ENCODE measurements at places on chromosomes 3 and 15.

GRCh38 chr15:79849789-79850188 lies 47.0 kb downstream of the MTHFS start:
- DNase-seq: no peak

GRCh38 chr3:63937661-63938651 lies 25.8 kb upstream of the SCAANT1 start:
- no peak for DNase-seq

- no peak for DNase-seq
Observed at GRCh38 chr15:83582381-83582780, 71.5 kb upstream of the ADAMTSL3 start.

DNA sequence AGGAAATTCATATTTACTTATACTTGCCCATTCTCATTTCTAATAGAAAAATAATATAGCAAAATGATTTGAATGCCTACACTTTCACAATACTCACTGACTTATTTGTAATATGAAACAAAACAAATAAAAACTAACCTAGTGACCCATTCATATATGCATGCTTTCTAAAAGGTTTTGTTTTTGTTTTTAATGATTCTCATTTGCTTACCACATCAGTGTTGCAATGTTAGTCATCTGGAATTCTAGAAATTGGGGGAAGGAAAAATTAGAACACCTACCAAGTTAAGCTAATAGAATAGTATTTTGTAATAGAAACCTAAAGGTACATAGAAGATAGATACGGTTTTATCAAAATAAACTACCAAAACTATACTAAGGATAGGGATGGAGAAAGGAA lies 214.1 kb upstream of the CNTN6 start:
- no peak for DNase-seq

DNA sequence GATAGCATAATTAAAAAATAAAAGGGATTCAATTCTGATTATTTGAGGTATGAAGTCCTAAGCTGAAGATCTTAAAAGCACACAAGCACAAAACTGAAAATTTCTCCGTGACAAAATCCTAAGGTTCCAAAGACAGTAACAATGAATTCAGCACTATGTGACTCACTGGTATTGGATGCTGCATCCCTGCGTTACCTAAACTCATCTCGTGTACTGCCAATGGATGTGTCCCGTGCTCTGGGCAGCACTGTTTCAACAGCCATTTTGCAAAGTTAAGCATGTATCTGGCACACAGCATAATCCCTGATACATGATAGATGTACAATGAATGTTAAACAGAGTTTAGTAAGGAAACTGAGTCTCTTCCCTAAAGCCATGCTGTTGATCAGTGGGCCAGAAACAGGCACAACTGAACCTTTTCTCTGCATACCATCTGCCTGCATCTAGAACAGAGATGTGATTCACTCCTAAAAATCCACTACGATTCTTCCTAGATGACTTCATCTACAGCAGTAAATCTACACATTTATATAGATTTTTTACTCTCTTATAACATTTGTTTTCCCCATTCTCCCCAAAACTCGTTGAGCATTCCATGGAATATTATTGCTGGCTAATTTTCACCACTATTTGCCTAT lies 14.3 kb downstream of the SUCLG2 start:
- DNase-seq: no peak

GRCh38 chr3:151750678-151751077 lies 17.0 kb downstream of the AADACL2 start:
- no peak for DNase-seq

- DNase-seq: no peak
Observed at GRCh38 chr3:177459401-177459800, 262.1 kb upstream of the TBL1XR1 start.

DNA sequence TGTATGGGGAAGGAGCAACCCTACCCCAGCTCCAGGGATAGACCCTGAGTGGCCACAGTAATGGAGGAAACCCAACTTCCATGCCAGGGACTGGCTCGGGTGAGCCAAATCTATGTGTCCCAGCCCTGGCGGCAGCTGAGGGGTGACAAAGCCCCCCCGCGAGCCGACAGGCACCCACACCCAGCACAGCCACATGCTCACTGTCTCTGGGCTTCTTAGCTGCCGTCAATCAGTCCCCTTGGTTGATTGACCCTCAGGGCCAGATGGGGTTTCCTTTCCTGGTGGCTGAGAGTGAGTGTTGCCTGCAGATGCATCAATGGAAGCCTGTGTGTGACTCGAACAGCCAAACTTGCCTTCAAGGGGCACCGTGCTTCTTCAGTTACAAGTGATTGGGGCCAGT lies 2.1 kb upstream of the OCA2 start:
- no peak for DNase-seq

DNA sequence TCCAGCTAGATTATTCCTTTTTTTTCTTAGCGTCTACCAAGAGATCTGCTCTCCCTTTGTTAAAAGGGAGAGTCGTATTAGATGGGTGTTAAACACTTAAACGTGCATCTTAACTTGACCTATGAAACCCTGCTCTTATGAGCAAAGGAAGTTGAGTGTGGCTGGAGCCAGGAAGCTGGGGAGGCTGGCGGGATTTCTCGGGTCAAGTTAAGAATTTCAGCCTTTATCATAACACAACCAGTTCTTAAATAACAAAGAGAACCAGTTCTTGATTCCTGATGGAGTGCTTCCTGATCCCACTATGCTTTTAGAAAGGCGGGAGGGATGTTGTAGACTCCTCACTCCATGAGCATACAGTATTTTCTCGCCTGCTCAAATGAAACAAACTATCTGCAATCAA lies 215.1 kb downstream of the ITPR1 start:
- no peak for DNase-seq

- DNase-seq: no peak
Observed at GRCh38 chr3:160140756-160141155, 84.5 kb upstream of the C3orf80 start.

DNA sequence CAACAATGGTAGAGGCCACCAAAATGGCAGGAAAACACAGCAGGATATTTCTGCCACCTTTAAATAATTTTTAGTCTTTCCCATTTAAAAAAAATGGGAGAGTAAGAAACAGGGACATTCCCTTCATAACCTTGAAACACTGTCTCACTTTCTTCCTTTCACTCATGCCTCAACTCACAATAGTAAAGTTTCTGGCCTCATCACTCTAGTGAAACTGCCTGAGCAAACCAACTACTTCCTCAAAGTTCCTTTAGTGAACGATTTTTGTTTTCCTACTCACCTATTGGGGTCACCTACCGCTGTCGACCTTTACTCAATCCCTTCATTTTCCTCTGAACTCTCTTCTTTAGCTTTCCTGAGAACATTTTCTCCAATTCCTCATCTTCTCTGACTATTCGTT lies 33.0 kb downstream of the SHC4 start:
- DNase-seq: no peak

- no peak for DNase-seq
Observed at GRCh38 chr3:168040607-168041208, 55.0 kb downstream of the GOLIM4 start.

DNA sequence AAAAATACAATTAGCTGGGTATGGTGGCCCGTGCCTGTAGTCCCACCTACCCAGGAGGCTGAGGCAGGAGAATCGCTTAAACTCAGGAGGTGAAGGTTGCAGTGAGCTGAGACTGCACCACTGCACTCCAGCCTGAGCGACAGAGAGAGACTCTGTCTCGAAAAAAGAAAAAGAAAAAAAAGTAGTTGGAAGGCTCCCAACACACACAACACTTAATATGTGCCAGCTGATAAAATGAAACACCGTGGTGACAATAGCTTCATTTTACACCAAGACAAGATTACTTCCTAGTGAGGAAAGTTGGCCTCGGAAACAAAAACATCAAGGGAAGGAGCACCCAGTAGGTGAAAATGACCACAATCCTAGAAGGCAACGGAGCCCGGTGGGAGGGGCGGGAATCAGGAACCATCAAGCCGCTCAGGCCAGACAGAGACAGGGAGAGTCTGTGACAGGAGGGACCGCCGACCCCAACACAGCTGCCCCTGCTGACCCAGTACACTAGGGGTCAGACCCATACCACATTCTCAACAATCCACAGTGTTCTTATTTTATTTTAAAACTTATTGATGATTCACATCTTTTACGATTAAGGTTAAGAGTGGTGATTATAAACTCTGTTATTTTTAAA lies 54.5 kb upstream of the OCA2 start:
- no peak for DNase-seq

DNA sequence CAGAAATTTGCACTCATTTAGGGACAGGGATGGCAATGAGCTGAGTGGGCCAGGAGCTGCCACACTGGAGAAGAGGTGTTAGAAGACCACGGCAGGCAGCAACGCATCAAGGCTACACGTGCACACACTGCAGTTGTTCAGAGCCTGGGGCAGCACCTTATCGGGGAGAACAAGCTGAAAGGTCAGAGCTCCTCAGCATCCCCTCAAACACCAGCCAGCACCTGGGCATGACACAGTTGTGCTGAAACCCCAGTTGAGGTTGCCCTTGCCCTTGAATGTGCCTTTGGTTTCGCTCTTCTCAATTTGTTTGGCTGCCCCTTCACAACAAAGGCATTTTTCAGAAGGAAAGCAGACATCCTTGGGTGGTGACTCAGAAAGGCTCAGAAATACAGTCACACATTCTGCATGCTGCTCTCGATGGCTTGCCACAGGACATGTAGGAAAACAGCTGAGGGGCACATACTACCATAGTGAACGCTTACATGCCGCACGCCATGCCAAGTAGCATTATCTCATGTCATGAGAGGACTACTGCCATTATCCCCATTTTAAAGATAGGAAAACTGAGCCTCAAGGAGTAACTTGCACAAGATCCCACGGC lies 57.6 kb downstream of the ST8SIA2 start:
- DNase-seq: no peak

- DNase-seq: no peak
Observed at GRCh38 chr3:42214565-42215283, 51.3 kb downstream of the CCK start.

GRCh38 chr3:115381573-115381912 lies 234.5 kb upstream of the ZBTB20 start:
- no peak for DNase-seq

GRCh38 chr3:101940521-101941317 lies 91.4 kb downstream of the NFKBIZ start:
- no peak for DNase-seq

- DNase-seq: no peak
Observed at GRCh38 chr15:87121336-87121735, 1041.7 kb downstream of the AGBL1 start.

DNA sequence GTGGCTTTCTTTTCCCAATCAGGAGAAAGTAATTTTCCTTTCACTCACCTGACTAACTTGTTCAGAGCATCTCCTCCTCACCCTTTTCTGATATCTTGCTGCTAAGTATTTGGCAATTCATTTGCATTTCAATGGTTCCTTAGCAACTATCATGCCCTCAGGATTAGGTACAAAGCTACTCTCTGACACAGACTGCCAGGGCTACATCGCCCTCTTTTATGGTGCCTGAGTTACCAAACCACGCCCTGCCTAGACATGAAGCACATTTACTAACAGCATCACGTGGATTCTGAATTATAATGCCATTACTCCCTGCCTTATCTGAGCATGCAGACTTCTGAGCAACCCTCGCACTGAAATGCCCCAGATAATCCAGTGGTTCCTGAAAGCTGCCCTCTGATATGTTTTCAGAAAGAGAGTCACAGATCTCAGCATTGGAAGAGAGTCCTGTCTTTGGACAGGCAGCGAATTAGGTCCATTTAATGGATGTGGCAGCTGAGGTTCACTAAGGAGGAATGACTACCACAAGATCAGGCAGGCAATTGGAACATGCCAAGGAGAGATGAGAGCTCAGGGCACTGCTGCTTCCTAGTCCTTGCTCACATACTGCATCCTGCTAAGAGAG lies 14.5 kb downstream of the EPHB1 start:
- no peak for DNase-seq

GRCh38 chr3:30187366-30187765 lies 419.0 kb upstream of the TGFBR2 start:
- DNase-seq: no peak

DNA sequence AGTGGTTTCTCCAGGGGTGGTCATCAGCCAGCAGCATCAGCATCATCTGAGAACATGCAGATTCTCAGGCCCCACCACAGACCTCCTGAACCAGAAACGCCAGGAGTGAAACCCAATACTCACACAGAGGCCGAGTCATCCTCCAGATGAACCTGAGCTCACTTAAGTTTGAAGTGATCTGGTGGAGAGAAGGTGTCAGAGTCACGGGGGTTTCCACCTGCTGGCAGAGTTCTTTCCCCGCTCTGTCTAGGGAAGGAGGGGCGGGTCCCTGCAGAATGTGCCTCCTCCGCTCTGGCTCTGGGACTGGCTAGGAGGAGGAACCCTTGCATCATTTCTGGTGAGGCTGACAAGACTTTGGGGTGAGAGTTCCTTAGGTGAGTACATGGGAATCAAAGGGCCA lies 13.3 kb upstream of the KIF23 start:
- no peak for DNase-seq

- no peak for DNase-seq
Observed at GRCh38 chr3:94420931-94421330, 358.1 kb downstream of the NSUN3 start.

DNA sequence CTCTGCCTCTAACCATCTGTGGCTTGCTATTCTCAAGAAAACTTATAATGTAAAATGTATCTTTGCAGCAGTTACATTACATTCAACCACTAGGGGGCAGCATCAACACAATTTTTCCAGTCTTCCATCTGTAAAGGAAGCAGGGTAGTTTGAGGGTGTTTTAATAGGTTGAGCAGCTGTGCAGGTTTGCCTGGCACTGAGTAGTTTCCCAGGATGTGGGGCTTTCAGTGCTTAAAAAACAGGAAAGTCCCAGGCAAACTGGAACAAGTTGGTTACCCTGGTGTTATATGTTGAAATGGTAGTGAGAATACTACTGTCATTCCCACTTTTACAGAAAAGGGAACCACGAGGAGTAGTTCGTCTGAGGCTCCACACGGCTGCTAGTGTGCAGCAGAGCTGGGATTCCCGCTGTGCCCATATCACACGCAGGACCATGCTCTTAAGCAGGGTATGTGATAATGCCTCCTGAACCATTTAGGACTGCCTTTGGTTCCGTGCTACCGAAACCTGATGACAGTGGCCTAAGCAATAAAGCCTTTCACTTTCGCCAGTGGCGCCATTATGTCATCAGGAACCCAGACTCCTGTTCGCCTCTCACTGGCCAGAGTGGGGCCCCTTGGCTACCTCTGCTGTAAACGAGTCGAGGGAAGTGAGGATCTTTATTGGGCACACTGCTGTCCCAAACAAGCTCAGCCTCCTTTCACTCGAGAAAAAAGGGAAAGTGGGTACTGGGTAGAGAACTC lies 64.7 kb upstream of the ZBTB38 start:
- DNase-seq: peak; percentile 30

DNA sequence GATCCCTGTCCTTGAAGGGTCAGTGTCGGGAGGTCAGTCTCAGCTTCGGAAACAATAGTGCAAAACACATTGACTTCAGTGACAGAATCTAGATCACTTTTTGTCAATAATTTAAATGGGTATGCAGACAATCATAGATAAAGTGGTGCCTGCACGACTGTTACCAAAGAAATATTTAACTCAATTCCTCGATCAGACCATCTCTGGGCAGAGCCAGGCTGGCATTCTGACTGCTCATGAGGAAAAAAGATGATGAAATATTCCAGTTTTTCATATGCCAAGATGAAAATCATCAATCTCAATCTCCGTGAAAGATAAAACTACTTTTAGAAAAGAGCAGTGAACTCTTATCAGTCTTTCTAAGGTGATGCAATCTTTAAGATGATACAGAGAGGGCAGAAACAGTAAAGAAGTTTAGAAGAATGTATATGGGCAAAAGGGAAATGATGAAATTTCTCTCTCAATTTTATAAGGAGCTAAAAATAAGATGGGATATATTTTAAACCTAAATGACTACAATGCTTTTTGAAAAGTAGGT lies 169.9 kb downstream of the WDR72 start:
- no peak for DNase-seq

All from effector CD8-positive, alpha-beta T cell (primary cell).